NCI-H1930 (cell line): ENCODE measurements at places on chromosomes 5 and 9.

DNA sequence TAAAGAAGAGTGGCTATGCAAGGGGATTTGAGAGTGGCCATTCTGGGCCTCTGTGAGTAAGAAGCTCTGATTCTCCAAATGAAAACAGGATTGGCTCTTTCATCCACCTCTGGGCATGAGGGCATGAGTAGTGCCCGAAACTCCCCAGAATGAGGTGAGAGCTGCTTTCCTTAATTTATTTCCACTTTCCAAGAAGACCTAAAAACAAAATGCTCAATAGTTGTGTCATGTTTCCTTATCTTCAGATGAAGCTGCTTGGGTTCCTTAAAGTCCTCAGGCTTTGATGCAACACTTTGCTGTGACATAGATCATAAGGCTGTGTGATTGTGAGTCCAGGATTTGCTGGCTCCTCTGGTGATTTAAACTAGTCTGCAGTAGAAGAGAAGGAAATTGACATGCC, 3.1 kb upstream of the ZCCHC10 start:
- no peak for DNase-seq

DNA sequence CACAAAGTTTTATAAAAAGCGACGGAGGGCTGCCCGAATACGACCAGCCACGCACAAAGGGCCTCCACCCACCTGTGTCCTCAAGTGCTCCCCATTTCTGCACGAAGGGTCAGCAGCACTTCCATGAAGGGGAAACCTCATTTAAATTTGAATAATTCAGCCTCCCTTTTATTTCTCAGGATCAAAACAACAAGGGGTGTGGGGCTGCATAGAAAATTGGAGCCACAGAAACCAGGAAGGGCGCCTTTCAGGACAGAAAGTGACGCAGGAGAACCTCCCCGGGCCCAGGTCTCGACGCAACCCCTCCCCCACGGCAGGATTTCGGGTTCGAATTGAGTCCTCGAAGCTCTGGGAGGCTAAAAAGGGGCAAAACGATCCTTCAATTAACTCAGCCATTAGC, 2.1 kb downstream of the NRARP start:
- no peak for DNase-seq

DNA sequence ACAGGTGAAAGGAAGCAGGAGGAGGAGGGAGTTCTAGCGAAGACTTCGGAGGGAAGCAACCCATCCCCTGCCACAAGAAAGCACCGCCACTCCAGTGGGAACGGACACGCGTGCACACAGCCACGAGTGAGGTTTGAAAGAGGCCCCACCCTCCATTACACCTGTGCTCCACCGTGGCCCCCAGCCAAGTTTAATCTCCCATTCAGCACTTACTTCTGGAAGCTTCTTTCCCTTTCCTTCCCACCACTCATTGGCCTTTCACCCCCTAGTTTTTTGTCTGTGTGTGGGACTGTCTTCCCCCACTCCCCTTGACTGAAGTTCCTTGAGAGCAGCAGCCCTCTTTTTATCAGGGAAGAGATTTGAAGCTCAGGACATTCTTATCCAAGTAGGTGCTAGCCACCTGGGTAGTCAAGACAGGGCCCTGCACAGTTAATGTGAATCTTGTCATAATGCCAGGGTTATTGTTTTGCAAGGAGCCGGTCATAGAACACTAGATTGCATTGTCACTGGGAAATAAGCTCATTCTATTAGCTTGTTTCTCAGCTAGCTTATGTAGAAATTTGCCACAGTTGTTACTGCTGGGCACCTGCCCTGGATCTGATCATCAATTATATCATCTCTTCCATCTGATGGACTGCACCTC, 256.0 kb downstream of the DOCK8 start:
- DNase-seq = no peak

DNA sequence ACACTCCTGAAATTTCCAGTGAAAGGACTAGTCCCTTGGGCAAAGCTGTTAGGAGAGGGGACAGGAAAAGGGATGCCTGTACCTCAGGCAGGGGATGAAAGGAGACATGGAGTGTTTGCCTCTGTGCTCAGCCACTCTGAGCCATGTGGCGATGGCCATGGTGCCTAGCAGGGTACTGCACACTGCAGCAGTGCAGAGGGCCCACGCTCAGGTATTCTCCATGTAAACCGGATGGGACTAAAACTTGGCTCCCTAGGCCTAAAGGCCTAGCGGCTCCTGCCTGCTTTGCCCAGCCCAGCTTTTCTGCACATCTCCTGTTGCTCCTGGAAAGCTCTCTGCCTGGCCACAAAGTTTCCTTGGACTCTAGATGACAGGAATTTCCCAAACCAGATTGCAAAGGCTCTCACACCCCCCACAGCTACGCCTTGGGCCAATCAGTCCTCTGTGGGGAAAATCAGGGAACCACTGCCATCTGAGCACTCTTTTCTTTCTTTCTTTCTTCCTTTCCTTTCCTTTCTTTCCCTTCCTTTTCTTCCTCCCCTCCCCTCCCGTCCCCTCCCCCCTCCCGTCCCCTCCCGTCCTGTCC, 44.3 kb downstream of the HABP4 start:
- no peak for DNase-seq

DNA sequence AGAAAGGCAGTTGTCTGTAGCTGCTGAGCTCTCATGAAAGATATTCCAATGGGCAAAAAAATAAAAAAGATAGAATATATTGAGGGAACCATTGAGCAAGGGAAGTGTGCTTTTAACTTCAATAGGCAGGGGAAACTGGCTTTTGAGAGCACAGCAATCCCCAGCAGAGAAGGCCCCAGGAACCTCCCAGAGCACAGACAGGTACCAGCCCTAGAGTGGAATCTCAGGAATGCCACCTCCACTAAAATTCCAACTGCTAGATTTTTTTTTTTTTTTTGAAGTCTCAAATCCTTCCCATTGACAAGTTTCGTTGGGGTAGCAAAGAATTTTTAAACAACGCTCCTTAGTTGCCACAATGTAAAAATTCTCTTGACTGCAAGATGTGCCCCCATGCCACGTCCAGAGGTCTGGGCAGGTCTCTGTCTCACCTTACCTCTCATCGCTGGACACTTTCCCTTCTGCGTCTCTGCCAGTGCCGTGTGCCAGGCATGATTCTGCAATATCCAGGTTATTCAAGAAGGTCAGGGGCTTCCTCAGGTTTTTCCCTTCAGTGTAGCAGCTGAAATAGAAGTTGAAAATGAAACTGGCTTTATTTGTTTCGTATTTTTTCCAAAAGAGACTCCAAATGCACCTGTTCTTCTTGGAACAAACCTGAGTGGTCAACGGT, 64.2 kb upstream of the IRX1 start:
- no peak for DNase-seq

DNA sequence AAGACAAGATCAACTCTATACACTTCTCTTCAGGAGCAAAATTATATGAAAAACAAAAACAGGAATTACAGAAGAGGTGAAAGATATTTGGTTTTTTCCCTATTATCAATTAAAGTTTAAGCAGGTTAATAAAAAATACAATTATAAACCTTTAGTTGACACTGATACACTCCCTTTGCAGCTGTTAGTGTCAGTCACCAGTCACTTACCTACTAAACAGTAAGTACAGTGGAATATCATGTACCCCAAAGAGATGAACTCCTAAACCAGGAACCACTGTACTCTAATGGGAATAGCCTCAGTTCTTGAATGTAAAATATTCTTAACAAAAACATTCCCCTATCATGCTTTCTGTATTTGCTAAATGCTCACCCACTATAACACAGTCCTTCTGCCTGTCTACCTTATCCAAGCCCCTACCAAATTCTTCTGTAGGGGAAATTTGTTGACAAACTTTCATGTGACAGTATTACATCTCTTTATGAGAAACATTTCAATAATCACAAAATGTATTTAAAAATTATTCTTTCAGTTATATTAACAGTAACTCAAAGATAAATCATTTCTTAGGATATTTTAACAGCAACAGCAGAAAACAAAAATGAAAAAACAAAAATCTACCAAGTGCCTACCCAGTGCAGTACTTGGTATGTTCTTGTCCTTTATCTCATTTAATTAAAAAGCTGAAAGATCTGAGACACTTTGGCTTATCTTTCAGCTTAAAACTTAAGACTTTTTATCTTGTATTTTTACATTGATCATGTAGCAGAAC, 212.8 kb downstream of the MLLT3 start:
- DNase-seq = no peak

DNA sequence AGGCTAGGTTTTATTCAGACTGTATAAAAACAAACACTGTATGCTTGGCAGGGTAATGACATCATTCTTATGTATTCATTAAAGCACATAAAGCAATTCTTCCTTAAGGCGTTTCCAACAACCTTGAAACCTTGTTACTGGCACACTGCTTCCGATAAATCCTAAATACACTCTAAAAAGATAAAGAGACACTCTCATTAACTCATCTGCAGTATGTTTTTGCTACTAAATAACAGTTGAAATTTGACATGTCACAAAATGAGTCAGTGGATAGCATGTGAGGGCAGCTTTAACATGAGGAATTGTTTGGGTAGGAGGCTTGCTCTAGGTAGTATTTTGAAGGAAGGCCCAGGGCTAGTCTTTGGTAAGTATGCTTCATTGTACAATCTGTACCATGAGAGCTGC, 13.7 kb downstream of the YIPF5 start:
- DNase-seq = no peak

- no peak for DNase-seq
Observed at GRCh38 chr9:131469951-131470350, 32.8 kb upstream of the POMT1 start.

GRCh38 chr5:135533334-135533733, 2.4 kb downstream of the NEUROG1 start:
- DNase-seq = no peak

- no peak for DNase-seq
Observed at GRCh38 chr9:83449166-83449565, 89.0 kb downstream of the FRMD3 start.

- no peak for DNase-seq
Observed at GRCh38 chr5:7976411-7977190, 107.7 kb downstream of the MTRR start.

DNA sequence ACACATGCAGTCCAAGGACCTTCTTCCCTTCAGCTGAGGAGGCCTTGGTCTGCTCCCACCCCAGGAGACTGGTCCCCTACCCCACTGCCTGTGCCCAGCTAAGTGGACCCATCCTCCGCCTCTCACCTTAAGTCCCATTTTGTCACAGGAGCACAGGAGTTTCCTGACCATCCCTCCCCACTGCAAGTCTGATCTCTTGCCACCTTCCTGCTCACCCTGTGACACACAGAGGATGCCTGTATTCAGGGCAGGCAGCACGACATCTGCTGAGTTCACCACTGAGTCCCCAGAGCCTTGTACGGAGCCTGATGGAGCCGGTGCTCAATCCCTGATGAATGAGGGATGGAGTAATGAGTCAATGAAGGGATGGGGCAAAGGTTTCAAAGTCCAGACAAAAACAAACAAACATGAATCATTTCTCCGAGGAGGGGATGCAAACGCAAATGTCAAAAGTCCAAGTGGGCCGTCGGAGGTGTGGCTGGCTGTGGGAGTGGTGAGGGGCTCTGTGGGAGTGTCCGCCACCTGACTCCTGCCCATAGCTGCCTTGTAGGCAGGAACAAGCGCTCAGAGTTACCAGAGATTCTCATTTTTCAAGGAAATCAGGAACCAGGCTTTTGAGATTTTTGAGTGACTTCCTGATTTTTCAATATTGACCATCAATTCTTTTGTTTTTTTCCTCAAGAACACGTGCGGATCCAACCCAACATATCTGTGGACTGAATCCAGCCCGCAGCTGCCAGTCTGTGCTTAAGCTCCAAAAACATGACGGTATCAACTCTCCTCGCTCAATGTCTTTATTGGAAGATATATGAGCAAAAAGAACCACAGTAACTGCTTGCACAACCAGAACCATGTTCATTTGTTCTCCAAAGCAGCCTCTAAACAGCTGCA, 4.4 kb downstream of the RAPGEF1 start:
- DNase-seq = no peak

DNA sequence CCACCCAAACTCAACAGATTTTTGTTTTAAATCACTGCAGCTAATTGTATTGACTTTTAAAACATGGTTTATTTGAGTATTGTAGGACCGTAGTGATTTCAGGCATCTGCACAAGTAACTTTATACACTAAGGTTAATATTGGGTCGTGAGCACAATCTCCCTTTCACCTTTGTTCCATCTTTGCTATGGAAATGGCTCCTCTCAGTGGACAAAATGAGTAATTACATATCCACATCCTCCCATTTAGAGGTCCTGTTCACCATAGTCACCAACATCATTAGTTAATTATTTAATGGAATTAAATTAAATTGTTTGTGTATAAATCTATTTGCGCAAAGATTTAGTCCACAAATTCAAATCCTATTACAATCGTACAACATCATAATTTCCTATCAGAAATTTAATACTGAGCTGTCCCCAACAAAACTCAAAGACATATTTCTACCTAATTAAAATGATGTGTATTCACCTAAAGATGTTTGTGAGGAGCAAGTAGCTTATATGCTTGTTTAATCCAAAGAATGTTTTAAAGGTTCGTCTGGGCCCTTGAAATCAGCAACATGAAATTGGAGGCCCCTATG, 173.0 kb upstream of the DAPK1 start:
- DNase-seq = peak; percentile 1

DNA sequence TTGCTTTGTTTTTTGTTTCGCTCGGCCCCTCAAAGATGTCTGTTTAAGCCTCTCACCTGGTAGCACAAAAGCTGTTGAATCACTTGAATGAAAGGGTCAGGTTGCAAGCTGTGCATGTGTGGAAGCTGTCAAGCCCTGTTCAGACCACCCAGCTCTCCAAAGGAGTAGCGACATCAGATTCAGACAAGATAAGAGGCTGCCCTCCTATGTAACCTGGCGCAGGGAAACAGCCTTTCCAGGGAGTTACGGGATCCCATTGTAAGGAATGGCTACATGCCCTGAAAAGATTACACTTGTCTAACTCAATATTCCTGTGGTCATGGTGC, 2.9 kb downstream of the FREM1 start:
- no peak for DNase-seq

DNA sequence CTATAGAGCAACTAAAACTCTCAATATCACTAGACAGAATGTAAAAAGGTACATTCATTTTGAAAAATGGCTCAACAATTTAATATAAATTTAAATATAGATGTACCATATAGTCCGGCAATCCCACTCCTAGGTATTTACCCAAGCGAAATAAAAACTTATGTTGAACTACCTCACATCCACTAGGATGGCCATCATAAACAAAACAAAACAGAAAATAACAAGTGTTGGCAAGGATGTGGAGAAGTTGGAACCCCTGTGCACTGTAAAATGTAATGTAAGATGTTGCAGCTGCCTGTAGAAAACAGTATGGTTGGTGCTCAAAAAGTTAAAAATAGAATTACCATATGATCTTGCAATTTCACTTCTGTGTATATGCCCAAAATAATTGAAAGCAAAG, 36.9 kb upstream of the SELENOP start:
- DNase-seq = no peak

DNA sequence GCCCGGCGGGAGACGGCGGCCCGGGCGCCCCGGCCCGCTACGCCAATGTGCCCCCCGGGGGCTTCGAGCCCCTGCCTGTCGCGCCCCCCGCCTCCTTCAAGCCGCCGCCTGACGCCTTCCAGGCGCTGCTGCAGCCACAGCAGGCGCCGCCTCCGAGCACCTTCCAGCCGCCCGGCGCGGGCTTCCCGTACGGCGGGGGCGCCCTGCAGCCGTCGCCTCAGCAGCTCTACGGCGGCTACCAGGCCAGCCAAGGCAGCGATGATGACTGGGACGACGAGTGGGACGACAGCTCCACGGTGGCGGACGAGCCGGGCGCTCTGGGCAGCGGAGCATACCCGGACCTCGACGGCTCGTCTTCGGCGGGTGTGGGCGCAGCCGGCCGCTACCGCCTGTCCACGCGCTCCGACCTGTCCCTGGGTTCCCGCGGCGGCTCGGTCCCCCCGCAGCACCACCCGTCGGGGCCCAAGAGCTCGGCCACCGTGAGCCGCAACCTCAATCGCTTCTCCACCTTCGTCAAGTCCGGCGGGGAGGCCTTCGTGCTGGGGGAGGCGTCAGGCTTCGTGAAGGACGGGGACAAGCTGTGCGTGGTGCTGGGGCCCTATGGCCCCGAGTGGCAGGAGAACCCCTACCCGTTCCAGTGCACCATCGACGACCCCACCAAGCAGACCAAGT, 723 bp downstream of the SNX18 start:
- DNase-seq = no peak
